ENCODE measurements at places on chromosomes 5 and 9.

DNA sequence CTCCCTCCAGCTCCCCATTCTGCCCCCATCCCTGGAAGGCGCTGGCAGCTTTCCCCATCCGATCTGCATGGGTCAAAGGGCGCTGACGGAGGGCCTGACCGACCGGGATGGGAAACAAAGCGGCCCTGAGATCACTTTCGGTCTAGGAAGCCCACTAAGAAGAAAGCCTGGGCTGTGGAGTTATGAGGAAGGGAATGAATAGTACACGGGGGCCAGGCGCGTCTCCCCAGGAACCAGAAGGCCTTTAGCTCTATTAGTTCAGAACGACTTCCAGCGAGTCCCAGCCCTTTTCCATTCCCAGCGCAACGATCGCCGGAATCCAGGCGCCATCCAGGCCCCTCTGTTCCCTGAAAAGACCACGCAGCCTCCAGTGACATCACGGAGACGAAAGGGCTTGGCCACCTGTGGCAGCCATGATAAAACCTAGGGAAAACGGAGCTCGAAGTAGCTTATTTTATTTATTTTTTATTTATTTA is 70.1 kb upstream of the CCDC180 start:
- no peak for DNase-seq

GRCh38 chr5:86360801-86361200 is 256.9 kb upstream of the COX7C start:
- no peak for DNase-seq

DNA sequence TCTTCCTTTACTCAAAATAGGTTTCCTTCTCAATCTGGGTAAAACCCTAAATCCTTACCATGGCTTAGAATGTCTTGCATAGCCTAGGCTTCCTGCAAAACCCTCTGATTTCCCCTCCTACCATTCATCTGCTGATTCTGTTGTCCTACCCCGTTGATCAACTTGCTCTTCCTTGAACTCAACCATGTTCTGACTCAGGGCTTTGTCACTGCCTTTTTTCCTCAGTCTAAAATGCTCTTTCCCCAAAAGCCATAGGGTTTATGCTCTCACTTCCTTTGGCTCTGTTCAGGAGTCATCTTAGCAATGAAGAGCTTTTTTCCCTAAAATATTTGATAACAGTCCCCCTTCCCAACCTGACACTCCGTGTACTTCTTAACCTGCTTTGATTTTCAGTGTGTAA is 79.4 kb upstream of the IZUMO3 start:
- DNase-seq = no peak

DNA sequence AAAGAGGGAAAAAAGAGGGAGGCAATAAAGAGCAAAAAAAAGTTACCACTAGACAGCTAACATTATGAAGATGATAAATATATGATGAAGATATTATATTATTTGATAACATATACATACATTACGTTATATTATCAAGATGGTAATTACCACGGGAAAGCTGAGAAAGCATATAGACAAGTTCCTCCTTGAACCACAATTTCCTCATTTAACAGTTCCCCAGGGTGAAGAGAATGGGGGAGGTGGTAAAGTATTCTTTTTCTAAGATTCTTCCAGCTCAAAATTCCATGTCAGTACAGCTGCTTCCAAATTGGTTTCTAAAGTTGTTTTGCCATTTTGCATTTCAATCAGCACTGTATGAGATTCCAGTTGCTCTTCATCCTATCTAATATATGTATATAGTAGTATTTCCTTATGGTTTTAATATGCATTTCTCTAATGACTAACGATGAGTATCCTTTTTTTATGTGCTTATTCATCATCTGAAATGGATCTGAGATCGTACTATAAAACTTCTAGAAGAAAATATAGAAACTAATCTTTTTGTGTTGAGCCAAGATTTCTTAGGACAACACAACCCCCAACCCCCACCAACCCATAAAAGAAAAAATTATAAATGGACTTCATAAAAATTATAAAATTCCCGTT is 49.5 kb upstream of the C9orf72 start:
- no peak for DNase-seq

- no peak for DNase-seq
These were observed 53.9 kb upstream of the PHYKPL start for GRCh38 chr5:178286226-178287090.

DNA sequence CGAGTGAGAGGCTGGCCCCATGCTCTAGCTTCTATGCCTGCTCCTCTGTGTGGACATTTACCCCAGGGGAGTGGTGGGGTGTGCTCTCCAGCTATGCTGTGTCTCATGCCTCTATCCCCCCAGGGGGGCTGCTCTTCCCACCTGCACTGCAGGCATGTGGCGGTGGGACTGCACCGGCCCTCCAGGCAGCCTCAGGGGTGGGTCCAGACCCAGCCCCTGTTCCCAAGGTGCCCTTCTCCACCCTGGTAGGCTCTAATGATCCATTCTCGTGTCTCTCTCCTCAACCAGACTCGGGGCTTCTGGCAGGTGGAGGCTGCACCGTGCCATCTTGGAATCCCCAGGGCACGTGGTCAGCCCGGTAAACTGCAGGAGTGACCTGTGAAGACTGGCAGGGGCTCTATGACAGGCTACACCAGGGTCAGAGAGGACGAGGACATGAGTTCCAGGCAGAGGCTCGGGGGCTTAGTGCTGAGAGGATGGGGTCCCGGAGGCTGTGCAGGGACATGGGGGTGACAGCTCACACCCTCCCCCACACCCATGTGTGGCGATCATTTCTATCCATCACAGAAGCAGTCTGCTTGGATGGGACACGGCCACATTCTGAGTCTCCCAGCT is 22.7 kb upstream of the COL5A1 start:
- DNase-seq = no peak

DNA sequence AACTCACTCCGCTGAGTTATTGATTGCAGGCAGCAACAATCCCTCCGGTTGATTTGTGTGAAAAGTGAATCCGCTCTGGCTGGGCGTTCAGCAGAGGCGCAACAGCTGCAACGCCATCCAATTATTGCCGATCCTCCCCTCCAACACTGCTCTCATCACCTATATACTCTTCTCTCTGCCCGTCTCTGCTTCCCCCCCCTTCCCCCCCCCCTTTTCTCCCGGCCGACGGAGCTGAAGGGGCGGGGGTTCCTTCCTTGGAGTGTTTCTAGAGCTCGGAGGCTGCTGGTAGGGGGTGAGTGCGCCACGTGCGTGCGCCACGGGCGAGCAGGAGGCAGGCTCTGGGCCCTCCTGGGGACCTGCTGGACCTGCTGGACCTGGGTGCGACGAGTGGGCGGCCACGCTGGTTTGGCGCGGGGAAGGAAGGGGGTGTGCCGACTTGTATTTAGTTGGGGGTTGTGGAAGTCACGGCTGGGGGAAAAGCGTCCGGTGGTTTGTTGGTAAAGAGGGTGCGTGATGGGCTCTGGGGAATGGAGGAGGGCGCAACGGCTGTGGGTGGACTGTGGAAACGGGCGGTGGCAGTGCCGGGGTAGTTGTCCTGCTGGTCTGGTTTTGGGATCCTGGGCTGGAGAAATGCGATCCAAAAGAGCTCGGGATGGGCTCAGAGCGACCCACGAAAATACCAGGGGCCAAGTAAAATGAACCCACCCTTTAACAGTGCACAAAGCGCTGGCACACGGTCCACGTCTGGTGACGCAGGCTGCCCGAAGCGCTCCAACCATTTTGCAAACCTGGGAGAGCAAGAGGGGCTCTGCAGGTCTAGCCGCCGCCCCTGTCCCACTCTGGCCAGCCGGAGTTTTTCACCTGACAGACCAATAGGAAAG is 6.4 kb upstream of the MEF2C start:
- DNase-seq = no peak

GRCh38 chr5:99808657-99809230 is 726.4 kb upstream of the FAM174A start:
- DNase-seq = no peak

GRCh38 chr9:93156475-93157008 is 22.5 kb upstream of the NINJ1 start:
- DNase-seq = peak; percentile 69
